ENCODE measurements at places on chromosomes 5 and 9. TPM values are rescaled to one million over a fixed set of nuclear protein-coding genes. Genes with fewer than 3 reads are reported as not detected.
A peak's percentile ranks its signal among the peaks of the same experiment; 100 is the strongest.

The MEIKIN gene
- total RNA-seq, result not detected

The VLDLR gene
- total RNA-seq, result 40.8 TPM

The PCDHA4 gene
- 5.4 TPM for total RNA-seq

The PGM5 gene
- 0.16 TPM for total RNA-seq

The PARP8 gene
- total RNA-seq, result 28.2 TPM

DNA sequence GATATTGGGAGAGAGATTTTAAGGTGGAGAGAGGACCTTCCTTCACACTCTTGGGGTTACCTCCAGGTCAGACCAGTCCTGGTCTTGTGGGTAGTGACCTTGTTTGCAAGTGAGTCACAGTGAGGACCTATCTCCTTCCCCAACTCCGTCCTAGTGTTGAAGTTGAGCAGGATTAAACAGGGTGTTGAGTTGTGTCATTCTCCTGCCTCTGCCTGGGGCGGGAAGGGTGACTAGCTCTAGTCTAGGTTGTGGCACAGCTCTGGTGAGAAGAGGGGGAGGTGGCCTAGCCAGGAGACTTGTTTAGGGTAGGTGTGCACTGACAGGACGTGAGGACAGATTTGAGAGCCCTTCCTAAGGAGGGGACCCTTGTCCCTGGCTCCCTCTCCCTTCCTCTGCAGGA, 119.6 kb upstream of the PITX1 start:
- no peaks in the 10 kb centered on the region for H3K4me1 ChIP-seq
- H3K27me3 ChIP-seq, result no peaks in the 10 kb centered on the region
- H3K4me3 ChIP-seq, result no peak overlapping the region
- DNase-seq, result no peak

GRCh38 chr9:21983561-21983935, 10.6 kb downstream of the CDKN2A start:
- peaks cover 98% of the 10 kb centered on the region for H3K27me3 ChIP-seq
- no peak for DNase-seq
- peaks cover 3% of the 10 kb centered on the region for H3K4me1 ChIP-seq
- no peaks in the 10 kb centered on the region for H3K36me3 ChIP-seq
- H3K4me3 ChIP-seq, result no peak overlapping the region

DNA sequence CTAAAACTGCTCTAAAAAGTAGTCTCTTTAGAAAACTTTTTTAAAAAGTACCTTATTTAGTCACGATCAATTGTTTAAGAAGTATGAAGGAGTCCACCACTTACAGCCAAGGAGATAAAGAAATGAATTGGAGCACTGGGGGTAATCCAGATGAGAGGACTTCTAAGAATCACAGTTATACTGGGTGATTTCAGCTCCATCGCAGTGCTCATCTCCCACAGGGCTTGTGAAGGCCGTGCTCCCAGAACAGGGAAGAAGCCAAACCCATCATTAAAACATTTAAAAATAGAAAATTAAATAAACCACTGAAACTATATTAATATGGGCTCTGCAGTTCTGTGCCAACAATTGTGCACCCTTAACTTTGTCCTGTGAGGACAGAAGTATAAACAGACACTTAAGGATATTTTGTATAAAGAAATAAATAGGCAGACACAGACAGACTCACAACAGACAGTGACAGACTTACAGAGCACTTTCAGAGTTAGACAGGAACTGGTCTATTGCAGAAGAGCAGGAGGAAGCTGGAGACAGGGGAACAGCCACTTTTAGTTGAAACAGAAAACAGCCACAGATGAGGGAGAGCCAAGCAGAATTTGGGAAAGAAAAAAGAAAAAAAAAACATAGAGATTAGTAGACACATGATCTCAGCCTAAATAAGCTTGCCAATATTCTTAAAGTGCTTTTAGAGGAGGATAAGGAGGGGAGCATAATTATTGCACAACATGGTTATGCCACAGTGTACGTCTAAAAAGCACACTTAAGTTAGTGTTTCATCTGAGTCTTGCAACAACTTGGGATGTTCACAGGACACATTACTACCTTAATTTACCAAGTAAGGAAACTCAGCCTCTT, 81.8 kb downstream of the FBXO38 start:
- H3K4me1 ChIP-seq, result no peaks in the 10 kb centered on the region
- H3K27me3 ChIP-seq, result no peaks in the 10 kb centered on the region
- H3K27ac ChIP-seq, result no peak overlapping the region
- no peak overlapping the region for H3K4me3 ChIP-seq
- H3K36me3 ChIP-seq, result no peaks in the 10 kb centered on the region
- no peak for DNase-seq

- no peaks in the 10 kb centered on the region for H3K4me1 ChIP-seq
- no peak overlapping the region for H3K4me3 ChIP-seq
- H3K27ac ChIP-seq, result no peak overlapping the region
- peaks cover 2% of the 10 kb centered on the region for H3K36me3 ChIP-seq
Observed at GRCh38 chr5:43646992-43647391, 44.0 kb downstream of the NNT start.

- H3K27ac ChIP-seq, result no peak overlapping the region
- H3K36me3 ChIP-seq, result peaks cover 16% of the 10 kb centered on the region
- H3K4me1 ChIP-seq, result no peaks in the 10 kb centered on the region
- H3K4me3 ChIP-seq, result no peak overlapping the region
- no peak for DNase-seq
Observed at GRCh38 chr5:97276474-97277120, 93.5 kb upstream of the RIOK2 start.

GRCh38 chr5:74500110-74500917, 140.2 kb downstream of the ENC1 start:
- no peaks in the 10 kb centered on the region for H3K27me3 ChIP-seq
- no peak for DNase-seq
- no peak overlapping the region for H3K4me3 ChIP-seq
- H3K27ac ChIP-seq, result no peak overlapping the region
- H3K4me1 ChIP-seq, result peaks cover 35% of the 10 kb centered on the region
- no peaks in the 10 kb centered on the region for H3K36me3 ChIP-seq

- no peaks in the 10 kb centered on the region for H3K27me3 ChIP-seq
- no peaks in the 10 kb centered on the region for H3K36me3 ChIP-seq
- DNase-seq, result no peak
- peaks cover 50% of the 10 kb centered on the region for H3K4me1 ChIP-seq
Observed at GRCh38 chr5:113249206-113249605, 185.6 kb downstream of the TSSK1B start.

DNA sequence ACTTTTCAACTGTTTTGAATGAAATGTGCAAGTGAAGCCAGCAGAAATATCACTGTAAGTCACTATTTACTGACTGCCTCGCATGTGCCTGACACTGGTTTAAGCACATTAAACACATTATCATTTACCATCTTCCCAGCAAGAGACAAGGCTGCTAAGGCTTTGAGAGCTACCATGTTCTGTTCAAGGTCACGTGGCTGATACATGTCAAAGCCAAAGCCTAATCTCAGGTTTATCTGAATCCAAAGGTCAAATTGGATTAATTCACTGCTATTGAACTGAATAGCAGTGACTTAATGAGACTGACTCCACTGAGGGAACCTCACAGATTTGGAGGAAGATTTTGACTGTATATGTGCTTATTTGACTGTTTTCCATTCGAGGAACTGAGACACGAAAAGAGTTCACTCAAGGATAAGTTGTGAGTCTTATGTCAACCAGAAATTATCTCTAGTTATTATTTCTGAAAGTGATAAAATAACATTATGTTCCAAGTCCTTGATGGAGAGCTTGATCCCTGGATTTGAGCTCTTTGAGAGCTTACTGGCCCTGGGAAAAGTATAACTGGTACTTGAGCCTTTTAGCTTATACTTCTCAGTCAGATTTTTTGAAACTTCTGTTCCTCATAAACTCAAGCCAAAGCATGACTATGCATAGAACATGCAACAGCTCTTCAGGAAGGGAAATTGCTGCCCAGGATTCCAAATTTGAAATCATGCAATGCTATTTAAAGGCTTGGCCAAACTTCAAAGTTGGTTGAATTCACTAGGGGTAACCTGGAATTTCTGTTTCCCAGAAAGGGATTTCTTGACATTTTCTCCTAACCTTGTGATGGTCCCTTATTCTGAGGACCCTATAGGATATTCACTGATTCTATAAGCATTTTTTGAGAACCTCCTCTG, 23.4 kb upstream of the ARHGAP26 start:
- no peak for DNase-seq
- no peak overlapping the region for H3K4me3 ChIP-seq
- H3K4me1 ChIP-seq, result peaks cover 19% of the 10 kb centered on the region

GRCh38 chr9:75369989-75370388, 281.7 kb downstream of the OSTF1 start:
- H3K36me3 ChIP-seq, result peaks cover 10% of the 10 kb centered on the region
- H3K4me3 ChIP-seq, result no peak overlapping the region
- no peaks in the 10 kb centered on the region for H3K27me3 ChIP-seq
- DNase-seq, result no peak
- no peak overlapping the region for H3K27ac ChIP-seq
- no peaks in the 10 kb centered on the region for H3K4me1 ChIP-seq

DNA sequence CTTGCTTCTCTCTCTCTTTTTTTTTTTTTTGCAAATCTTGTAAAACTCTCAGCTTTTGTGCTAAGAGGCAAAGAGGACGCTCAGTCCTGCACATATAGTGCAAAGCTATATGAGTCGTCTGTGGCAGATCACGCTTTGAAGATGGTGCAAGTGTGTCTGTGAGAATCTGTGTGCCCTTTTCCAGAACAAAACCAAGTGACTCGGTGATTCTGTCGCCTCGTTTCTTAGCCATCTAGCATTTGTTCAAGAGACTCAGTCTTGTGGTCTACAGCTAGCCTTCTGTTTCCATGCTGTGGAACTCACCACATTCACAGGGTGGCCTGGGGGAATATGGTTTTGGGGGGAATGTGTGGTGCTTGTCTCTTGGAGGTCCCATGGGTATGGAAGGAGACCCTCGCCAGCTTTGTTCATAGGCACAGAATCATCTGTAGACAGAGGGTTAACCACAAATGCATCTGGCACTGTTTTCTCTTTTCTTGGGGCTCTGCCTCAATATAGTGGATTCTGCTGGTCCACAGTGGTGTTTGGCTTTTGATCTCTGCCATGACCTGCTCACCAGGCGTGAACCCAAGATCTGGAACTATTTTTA, 82.1 kb downstream of the C9orf152 start:
- H3K4me1 ChIP-seq, result peaks cover 99% of the 10 kb centered on the region

DNA sequence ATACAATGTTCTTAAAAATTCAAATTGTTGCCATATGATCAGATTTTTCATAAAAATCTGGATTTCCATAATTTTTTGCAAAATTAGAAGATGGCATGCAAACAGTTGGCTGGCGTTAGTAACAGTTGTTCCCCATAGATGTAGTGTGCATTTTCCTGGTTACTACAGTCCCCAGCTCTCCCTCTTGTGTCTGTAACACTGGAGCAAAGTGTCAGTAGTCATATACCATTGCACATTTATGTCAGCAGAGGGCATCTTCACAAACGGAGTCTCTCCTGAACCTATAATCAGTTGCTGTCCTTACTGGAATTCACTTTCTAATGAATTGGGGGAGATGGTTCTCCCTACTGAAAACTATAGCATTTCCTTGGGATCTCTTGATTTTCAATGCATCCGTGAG, 44.7 kb upstream of the DMAC1 start:
- no peak overlapping the region for H3K27ac ChIP-seq
- no peak for DNase-seq
- no peaks in the 10 kb centered on the region for H3K27me3 ChIP-seq

DNA sequence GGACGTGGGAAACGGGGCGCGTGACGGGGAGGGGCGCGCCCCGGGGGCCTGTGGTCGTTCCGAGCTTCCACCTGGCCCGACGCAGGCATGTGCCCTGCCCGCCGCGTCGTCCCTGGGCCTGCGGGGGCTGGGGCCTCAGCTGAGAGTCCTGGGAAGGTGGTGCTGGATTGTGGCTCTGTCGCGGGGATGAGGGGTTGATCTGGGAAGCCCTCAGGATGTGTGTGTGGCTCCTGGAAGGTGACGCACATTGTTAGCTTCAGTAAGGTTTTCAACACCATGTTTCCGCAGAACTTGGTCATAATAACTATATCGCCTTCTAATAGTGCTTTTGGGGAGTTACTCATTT, 589.1 kb downstream of the MTRR start:
- DNase-seq, result peak; percentile 15
- H3K27ac ChIP-seq, result no peak overlapping the region
- H3K27me3 ChIP-seq, result peaks cover 16% of the 10 kb centered on the region
- peak overlapping the region; percentile 74 for H3K4me3 ChIP-seq
- H3K4me1 ChIP-seq, result peaks cover 7% of the 10 kb centered on the region

DNA sequence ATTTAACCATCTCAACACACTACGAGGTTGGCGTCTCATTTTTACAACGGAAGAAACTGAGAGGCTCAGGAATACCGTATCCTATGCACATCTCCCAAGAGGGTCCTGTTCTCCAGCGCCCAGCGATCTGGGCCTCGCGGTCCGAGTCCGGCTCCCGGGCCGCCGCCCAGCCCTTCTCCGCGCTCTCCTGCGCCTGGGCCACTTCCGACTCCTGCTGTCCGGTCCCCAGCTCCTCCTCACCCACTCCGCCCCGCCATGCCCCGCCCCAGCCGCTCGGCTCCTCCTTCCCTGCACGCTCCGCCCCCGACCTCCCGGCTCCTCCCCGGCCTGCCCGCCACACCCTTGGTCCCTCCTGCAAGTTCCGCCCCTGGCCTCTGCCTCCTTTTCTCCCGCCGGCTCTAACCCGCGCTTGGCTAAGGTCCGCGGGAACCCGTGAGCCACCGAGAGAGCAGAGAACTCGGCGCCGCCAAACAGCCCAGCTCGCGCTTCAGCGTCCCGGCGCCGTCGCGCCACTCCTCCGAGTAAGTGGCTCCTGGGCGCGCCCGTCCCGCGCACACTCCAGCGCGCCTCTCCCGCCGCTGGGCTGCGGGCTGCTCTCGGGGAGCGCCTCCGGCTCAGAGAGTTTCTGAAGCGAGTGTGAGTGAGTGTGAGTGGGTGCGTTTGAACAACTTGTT, 87.3 kb upstream of the TNFAIP8 start:
- peaks cover 23% of the 10 kb centered on the region for H3K27me3 ChIP-seq
- H3K4me1 ChIP-seq, result peaks cover 33% of the 10 kb centered on the region
- peak overlapping the region; percentile 86 for H3K27ac ChIP-seq
- H3K4me3 ChIP-seq, result peak overlapping the region; percentile 96

DNA sequence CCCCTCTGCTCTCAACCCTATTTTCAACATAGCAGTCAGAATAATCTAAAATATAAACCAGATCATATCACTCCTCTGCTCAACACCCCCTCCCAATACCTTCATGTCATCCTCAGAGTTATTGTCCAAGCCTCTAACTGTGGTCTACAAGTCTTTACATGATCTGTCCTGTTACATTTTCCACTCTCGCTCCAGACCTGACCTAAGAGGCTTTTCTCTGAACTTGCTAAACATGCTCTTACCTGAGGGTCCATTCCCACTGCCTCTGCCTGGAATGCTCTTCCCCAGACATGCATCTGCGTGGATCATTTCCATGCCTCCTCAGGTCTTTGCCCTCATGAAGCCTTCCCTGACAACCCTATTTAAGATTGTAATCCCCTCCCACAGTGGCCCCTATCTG, 12.0 kb downstream of the NIPSNAP3B start:
- no peak overlapping the region for H3K27ac ChIP-seq
- no peak overlapping the region for H3K4me3 ChIP-seq
- DNase-seq, result no peak
- no peaks in the 10 kb centered on the region for H3K4me1 ChIP-seq
- H3K27me3 ChIP-seq, result no peaks in the 10 kb centered on the region

DNA sequence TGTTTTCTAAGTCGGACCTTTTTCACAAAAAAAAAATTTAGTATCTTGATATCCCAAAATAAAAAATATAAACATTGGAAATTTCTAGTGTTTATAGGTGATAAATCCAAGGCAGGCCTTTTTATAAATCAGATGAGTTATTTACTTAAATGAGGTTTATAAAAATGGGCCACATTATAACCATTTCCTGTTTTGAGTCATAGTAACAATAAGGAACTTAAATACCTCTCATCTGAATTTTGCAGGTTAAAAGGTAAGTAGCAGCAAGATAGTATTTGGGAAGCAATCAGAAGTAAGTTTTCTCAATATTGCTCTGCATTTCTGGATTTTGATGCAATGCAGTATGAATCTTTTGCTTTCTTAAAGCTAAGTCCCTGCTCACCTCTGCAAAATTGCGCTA, 3.9 kb downstream of the SPTAN1 start:
- H3K36me3 ChIP-seq, result no peaks in the 10 kb centered on the region
- peaks cover 32% of the 10 kb centered on the region for H3K4me1 ChIP-seq
- no peaks in the 10 kb centered on the region for H3K27me3 ChIP-seq
- no peak overlapping the region for H3K27ac ChIP-seq
- DNase-seq, result no peak

All from WTC11 (cell line).